Naive thymus-derived CD8-positive, alpha-beta T cell (primary cell): ENCODE measurements at places on chromosomes 12 and 14.

DNA sequence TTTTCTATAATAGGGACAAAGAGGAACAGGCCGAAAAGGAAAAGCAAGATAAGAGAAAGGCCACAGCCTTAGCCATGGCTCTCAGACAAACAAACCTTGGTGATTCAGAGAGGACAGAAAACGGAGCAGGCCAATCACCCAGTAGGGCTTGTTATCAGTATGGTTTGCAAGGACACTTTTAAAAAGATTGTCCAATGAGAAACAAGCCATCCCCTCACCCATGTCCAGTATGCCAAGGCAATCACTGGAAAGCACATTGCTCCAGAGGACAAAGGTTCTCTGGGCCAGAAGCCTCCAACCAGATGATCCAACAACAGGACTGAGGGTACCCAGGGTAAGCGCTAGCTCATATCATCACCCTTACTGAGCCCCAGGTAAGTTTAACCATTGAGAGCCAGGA, 243.8 kb upstream of the BTG1 start:
- DNase-seq, result no peak

GRCh38 chr14:89298056-89298834, 118.8 kb downstream of the FOXN3 start:
- DNase-seq, result no peak

- DNase-seq, result no peak
These were observed 162.2 kb downstream of the ADGRD1 start for GRCh38 chr12:131115766-131116467.

DNA sequence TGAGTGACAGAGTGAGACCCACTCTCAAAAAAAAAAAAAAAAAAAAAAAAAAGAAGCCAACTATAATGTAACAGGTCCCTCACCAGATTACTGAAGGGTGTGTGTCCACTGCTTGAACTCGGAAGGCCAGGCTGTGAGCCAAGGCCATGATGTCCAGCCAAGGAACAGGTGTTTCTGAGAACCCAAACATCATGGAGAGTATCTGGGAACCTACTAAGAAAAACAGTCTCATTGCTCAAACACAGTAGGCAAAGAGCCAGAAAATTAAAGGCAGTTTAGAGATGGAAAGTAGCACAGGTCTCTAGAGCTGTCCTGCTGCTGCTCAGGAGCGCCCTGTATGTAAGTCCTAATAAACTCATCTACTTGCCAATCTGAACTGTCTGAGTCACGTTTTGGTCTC, 12.5 kb upstream of the MAP4K5 start:
- DNase-seq, result no peak

DNA sequence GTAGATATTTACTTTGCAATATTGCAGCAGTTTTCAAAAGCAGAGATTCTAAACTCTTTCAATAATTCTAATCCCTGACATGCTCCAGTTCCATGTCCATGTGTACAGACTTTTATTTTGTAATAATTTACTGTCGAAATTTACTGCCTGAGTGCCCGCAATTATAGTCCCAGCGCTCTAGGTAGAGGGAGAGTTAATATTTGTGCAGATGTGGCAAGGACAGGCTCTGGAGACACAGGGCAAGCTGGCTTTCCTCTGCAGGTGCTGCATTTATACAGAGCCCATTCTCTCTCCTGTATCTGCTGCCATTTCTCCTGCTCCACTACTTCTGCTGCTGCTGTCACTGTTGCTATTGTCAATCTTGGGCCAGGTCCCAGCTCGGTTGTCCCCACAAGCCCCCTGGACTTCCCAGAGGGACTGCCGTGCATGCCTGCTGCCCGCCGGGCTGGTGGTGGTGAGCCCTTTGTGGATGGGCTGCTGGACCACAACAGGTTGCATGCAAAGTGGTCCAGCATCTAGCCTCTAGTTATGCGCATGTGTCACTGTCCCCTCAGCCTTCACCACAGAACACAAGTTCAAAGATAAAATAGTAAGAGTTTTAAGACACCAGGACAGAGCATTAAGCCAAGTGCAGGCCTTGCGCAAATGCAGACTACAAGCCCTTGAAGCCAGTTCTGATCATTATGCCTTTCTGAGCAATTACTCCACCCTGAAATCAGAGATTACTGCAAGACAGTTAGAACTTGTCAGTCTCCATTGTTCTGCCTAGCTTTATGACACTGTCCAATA, 40.8 kb upstream of the CSRP2 start:
- DNase-seq, result no peak

GRCh38 chr14:62896932-62897456, 148.3 kb downstream of the KCNH5 start:
- DNase-seq, result no peak

GRCh38 chr14:52913271-52913670, 37.6 kb downstream of the FERMT2 start:
- DNase-seq, result no peak

DNA sequence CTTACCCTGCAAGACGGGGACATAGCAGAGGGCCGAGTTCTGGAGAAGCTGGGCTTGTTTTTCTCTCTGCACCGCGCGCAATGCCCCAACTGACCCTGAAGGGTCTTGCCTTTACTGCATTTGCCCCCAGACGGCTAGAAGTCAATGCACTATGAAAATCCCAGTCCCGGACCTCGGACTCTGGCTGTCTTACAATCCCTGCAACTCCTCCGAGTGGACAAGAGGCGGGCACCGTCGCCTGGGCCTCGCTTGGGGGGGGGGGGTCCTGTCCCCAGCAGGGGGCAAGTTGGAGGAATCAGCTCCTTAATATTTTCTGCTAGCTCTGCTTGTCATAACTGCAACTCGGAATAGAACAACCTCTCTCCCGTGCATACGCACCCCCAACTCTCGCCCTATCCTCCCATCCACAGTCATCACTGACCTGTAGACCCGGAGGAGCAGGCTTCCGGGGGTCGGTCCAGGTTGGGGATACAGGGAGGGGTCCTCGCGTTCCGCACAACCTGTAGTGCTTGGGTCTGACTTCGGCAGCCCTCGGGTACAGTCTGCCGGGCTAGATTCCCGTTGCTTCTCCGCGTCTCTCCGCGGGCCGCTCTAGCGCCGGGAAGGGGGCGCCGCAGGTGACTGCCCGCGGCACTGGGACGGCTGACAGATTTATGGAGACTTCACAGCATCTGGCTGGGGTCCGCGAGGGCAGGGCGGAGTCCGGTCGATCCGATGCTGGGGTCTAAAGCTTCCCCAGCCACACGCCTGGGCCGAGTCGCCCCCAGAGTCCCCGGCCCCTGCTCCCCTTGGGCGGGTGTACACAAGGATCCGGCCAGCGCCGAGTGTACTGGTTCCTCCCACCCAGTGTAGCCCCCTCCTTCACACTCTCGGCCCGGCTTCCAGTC, 3.3 kb upstream of the PAX9 start:
- DNase-seq, result no peak

- DNase-seq, result no peak
These were observed 62.7 kb upstream of the CHGA start for GRCh38 chr14:92860049-92860840.

GRCh38 chr14:100187247-100187833, 27.9 kb upstream of the DEGS2 start:
- no peak for DNase-seq

- DNase-seq, result no peak
These were observed 4.5 kb upstream of the KRT8 start for GRCh38 chr12:52909331-52909730.

- DNase-seq, result no peak
These were observed 8.1 kb downstream of the AEBP2 start for GRCh38 chr12:19447386-19447785.
